ENCODE measurements at places on chromosomes 1 and 21. TPM values are rescaled to one million over a fixed set of nuclear protein-coding genes. Genes with fewer than 3 reads are reported as not detected.

Gene PRRX1
- polyA plus RNA-seq: 0.10 TPM

Gene SPATC1L
- 20.6 TPM for polyA plus RNA-seq

Gene HAO2
- polyA plus RNA-seq: not detected

Gene SLC25A33
- polyA plus RNA-seq: 14.8 TPM

Gene NR5A2
- not detected for polyA plus RNA-seq

Gene CACNA1S
- 0.05 TPM for polyA plus RNA-seq

Gene UTS2
- polyA plus RNA-seq: 2.4 TPM

Gene C1QB
- polyA plus RNA-seq: not detected

Gene RCOR3
- 43.8 TPM for polyA plus RNA-seq

Gene AMIGO1
- 12.0 TPM for polyA plus RNA-seq

Gene LAMC1
- polyA plus RNA-seq: 4.2 TPM

Gene SPOCD1
- polyA plus RNA-seq: not detected

Gene ZNF326
- 65.2 TPM for polyA plus RNA-seq

Gene PLPPR4
- 36.8 TPM for polyA plus RNA-seq

Gene CAMK2N1
- polyA plus RNA-seq: 54.2 TPM

Gene HOOK1
- polyA plus RNA-seq: 27.5 TPM

Gene IGFN1
- not detected for polyA plus RNA-seq

Gene KIF21B
- polyA plus RNA-seq: 53.7 TPM

Gene C1orf185
- polyA plus RNA-seq: not detected

Gene DCST1
- polyA plus RNA-seq: not detected

Gene DNM3
- polyA plus RNA-seq: 37.1 TPM

Gene PPM1J
- polyA plus RNA-seq: 1.7 TPM

Gene CLDN17
- not detected for polyA plus RNA-seq

Gene TGFB2
- 0.16 TPM for polyA plus RNA-seq

Gene LIX1L
- polyA plus RNA-seq: 17.0 TPM

Gene PCSK9
- not detected for polyA plus RNA-seq

Gene DPT
- not detected for polyA plus RNA-seq

Gene PRKAA2
- polyA plus RNA-seq: 18.5 TPM

Gene SPATA21
- 0.15 TPM for polyA plus RNA-seq

Gene KLHDC9
- 78.1 TPM for polyA plus RNA-seq

Gene PTGS2
- 0.12 TPM for polyA plus RNA-seq

Gene ACTA1
- not detected for polyA plus RNA-seq

Gene TSPAN2
- 34.4 TPM for polyA plus RNA-seq

Gene LORICRIN
- polyA plus RNA-seq: 1.3 TPM

All from neural cell (in vitro differentiated cells).